SK-N-SH (cell line): ENCODE measurements at places on chromosomes 3 and 15. TPM values are rescaled to one million over a fixed set of nuclear protein-coding genes. Genes with fewer than 3 reads are reported as not detected.
A peak's percentile ranks its signal among the peaks of the same experiment; 100 is the strongest.

Gene TP63
- not detected in 2 replicates for polyA plus RNA-seq

Gene TLR9
- polyA plus RNA-seq, result 0.12 TPM in 1 of 2 replicates, not detected in the other

Gene DAZL
- polyA plus RNA-seq, result not detected in 2 replicates

Gene PATL2
- polyA plus RNA-seq, result 0.13 and 0.31 TPM in 2 replicates

Gene SPATA12
- 0.24 and 0.33 TPM in 2 replicates for polyA plus RNA-seq

Gene ECT2
- polyA plus RNA-seq, result 8.6 and 12.0 TPM in 2 replicates

Gene RPP25
- 1.7 TPM in 2 replicates for polyA plus RNA-seq

Gene C3orf49
- not detected in 2 replicates for polyA plus RNA-seq

Gene SI
- polyA plus RNA-seq, result not detected in 2 replicates

Gene RTF1
- 27.8 and 32.4 TPM in 2 replicates for polyA plus RNA-seq

Gene PIERCE2
- 2.5 and 2.9 TPM in 2 replicates for polyA plus RNA-seq

Gene LRRC31
- polyA plus RNA-seq, result not detected in 2 replicates

Gene SLC9A9
- polyA plus RNA-seq, result 0.05 TPM in 1 of 2 replicates, not detected in the other

Gene STX19
- not detected in 2 replicates for polyA plus RNA-seq

Gene KLF15
- 0.28 and 0.39 TPM in 2 replicates for polyA plus RNA-seq

Gene FANCD2OS
- not detected in 2 replicates for polyA plus RNA-seq

Gene STARD5
- polyA plus RNA-seq, result 1.6 and 3.2 TPM in 2 replicates

Gene GASK1A
- polyA plus RNA-seq, result not detected in 2 replicates

DNA sequence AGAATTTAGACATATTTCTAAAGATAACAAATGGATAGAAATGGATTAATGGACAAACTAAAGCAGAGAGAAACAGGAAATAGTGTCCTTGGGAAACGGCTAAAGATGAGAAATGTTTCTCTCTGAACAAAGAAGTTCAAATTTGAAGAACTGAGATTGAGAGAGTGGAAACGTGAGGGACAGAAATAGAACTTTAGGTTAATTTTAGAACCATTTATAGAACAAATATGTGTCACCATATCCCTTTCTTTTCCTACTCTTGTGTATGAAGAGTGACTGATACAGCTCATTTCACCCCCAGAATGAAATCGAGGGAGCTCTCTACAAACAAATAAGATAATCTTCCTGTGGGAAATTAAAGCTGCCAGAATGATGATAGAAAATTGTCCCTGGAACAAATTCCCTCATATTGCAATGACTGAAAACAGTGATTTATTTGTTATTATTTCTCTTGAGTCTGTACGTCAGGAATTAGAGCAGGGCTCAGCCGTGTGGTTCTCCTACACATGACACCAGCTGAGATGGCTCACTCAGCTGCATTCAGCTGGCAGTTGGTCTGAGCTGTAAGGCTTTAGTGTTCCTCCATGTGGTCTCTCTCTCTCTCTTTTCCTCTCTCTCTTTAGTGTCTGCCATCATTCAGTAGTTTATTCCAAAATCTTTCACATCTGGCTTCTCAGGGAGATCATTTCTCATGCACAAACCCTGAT, 46.6 kb upstream of the ARPP21 start:
- H3K27me3 ChIP-seq, result no peaks in the 10 kb centered on the region
- no peak overlapping the region for H3K27ac ChIP-seq
- no peaks in the 10 kb centered on the region for H3K36me3 ChIP-seq
- no peak for DNase-seq
- H3K4me1 ChIP-seq, result no peaks in the 10 kb centered on the region

DNA sequence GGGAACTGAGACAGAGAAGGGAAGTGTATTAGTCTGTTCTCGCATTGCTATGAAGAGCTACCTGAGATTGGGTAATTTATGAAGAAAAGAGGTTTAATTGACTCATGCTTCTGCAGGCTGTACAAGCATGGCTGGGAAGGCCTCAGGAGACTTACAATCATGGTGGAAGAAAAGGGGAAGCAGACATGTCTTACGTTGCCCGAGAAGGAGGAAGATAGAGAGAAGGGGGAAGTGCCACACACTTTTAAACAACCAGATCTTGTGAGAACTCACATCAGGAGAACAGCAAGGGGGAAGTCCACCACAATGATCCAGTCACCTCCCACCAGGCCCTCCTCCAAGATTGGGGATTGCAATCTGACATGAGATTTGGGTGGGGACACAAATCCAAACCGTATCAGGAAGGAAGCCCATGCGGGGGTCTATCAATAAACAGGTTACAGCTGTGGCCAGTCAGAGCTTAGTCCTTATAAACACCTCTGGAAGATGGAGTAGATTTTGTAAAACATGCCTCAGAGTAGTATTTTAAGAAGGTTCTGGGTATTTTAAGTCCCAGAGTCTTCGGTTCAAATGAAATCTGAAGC, 153.9 kb downstream of the GHSR start:
- H3K36me3 ChIP-seq, result peaks cover 76% of the 10 kb centered on the region
- H3K4me3 ChIP-seq, result no peak overlapping the region
- H3K27ac ChIP-seq, result no peak overlapping the region
- H3K4me1 ChIP-seq, result peaks cover 18% of the 10 kb centered on the region
- DNase-seq, result no peak

GRCh38 chr15:36177590-36178302, 401.7 kb upstream of the CDIN1 start:
- peaks cover 8% of the 10 kb centered on the region; the same call in 1 of the 2 replicates for H3K4me1 ChIP-seq
- H3K27me3 ChIP-seq, result no peaks in the 10 kb centered on the region
- H3K4me3 ChIP-seq, result no peak overlapping the region
- no peak overlapping the region for H3K27ac ChIP-seq
- DNase-seq, result no peak

- H3K4me1 ChIP-seq, result no peaks in the 10 kb centered on the region
- H3K4me3 ChIP-seq, result no peak overlapping the region
- no peak for DNase-seq
- H3K27me3 ChIP-seq, result no peaks in the 10 kb centered on the region
- no peak overlapping the region for H3K27ac ChIP-seq
- no peaks in the 10 kb centered on the region for H3K36me3 ChIP-seq
Observed at GRCh38 chr3:119534296-119534695, 25.1 kb downstream of the CD80 start.

DNA sequence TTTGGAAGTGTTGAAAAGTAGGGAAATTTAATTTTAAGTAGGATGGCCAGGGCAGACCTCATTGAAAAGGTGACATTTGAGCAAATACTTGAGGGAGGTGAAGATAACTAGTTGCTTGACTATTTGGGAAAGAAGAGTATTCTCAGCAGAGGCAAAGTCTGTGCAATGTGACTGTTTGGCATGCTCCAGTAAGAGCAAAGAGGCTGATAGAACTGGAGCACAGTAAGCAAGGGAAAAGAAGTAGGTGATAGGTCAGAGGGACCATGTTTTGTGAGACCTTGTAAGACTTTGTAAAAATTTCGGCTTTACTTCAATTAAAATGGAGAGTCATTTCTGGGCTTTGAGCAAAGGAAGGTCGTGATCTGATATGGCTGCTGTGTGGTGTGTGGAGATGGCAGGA, 335.8 kb downstream of the ZIC1 start:
- no peaks in the 10 kb centered on the region for H3K4me1 ChIP-seq
- H3K36me3 ChIP-seq, result no peaks in the 10 kb centered on the region

DNA sequence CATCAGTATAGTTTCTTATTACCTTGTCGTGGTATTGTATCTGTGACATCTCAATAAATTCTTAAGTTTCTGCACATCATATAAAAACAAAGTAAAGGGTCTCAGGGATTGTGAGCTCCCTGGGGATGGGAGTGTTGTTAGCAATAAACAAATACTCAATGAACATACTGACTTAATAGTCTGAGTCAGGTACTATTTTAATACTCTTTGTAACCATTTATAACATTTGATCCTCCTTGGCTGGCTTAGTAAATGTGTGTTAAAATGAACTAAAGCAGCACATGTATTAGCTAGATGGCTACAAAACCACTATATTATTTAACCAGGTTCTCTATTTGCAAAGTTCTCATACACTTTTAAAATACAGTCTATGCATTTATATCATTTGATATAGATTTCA, 1.8 kb downstream of the ICE2 start:
- H3K27me3 ChIP-seq, result no peaks in the 10 kb centered on the region
- DNase-seq, result no peak
- no peak overlapping the region for H3K4me3 ChIP-seq
- no peak overlapping the region for H3K27ac ChIP-seq

GRCh38 chr3:117611211-117611610, 901.6 kb downstream of the TUSC7 start:
- no peaks in the 10 kb centered on the region for H3K4me1 ChIP-seq
- H3K27ac ChIP-seq, result peak overlapping the region; percentile 94
- no peaks in the 10 kb centered on the region for H3K36me3 ChIP-seq
- peak; percentile 49 for DNase-seq

DNA sequence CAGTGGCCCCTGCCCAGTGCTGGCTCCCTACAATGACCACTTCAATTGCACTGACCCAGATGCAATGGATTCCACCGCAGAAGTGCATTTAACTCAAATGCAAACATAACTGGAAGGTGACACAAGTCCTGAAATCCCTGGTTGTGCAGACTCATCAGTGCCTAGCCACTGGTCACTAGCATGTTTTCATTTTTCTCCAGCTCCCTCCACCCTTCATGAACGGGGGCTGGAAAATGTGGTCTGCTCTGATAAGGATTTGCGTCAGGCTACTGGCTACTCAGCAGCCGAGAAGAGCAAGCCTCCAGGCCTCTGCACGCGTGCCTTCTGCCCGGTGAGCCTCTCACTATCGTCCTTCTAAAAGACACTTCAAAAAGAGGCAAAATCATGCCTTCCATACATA, 27.4 kb upstream of the FURIN start:
- no peak overlapping the region for H3K27ac ChIP-seq
- H3K27me3 ChIP-seq, result no peaks in the 10 kb centered on the region
- H3K4me3 ChIP-seq, result no peak overlapping the region
- peak; percentile 72 for DNase-seq
- no peaks in the 10 kb centered on the region for H3K36me3 ChIP-seq

DNA sequence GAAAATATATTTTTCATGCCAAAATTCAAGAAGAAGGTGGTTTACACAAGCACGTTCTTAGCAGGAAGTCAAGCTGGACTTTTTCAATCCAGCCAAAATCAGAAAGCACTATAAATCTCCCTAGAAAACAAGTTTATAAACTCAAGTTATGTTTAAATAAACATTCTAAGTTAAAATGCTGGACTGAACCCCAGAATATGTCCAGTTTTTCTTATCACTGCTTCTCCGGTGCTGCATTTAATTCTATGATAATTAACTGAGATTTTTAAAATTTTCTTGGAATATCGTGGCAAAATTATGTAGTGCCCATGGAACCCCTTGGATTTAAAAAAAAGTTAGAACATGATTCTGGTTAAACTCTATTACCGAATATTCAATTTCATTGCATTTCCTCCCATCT, 218.2 kb upstream of the MDFIC2 start:
- no peak overlapping the region for H3K4me3 ChIP-seq
- H3K4me1 ChIP-seq, result peaks cover 2% of the 10 kb centered on the region; the same call in 1 of the 2 replicates
- no peak overlapping the region for H3K27ac ChIP-seq
- no peak for DNase-seq
- no peaks in the 10 kb centered on the region for H3K36me3 ChIP-seq

GRCh38 chr15:87211547-87211946, 1045.0 kb downstream of the NTRK3 start:
- H3K4me1 ChIP-seq, result no peaks in the 10 kb centered on the region; the same call in 1 of the 2 replicates
- no peaks in the 10 kb centered on the region for H3K36me3 ChIP-seq
- H3K27me3 ChIP-seq, result no peaks in the 10 kb centered on the region
- H3K27ac ChIP-seq, result no peak overlapping the region

DNA sequence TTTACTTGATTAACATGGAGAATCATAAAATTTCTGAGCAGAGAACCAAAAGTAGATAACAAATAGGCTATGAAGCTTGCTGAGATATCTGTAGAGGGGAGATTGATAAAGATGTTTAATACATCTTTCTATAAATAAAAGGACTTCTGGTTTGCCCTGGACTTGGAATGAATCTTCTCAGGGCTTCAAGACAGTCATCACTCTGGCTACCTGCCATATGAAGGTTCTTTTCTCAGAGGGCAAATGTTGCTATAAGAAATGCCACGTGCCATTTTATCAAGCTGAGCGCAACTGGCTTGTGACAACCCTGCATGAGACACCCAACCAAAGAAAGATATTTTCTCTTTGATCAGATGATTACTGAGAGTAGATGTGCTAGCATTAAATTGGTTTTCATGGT, 192.5 kb downstream of the WNT5A start:
- H3K4me3 ChIP-seq, result no peak overlapping the region
- no peaks in the 10 kb centered on the region for H3K36me3 ChIP-seq
- no peaks in the 10 kb centered on the region for H3K4me1 ChIP-seq
- no peak overlapping the region for H3K27ac ChIP-seq

GRCh38 chr3:16740515-16740914, 135.3 kb upstream of the DAZL start:
- no peaks in the 10 kb centered on the region for H3K36me3 ChIP-seq
- H3K4me3 ChIP-seq, result no peak overlapping the region
- no peaks in the 10 kb centered on the region for H3K27me3 ChIP-seq
- no peak for DNase-seq

DNA sequence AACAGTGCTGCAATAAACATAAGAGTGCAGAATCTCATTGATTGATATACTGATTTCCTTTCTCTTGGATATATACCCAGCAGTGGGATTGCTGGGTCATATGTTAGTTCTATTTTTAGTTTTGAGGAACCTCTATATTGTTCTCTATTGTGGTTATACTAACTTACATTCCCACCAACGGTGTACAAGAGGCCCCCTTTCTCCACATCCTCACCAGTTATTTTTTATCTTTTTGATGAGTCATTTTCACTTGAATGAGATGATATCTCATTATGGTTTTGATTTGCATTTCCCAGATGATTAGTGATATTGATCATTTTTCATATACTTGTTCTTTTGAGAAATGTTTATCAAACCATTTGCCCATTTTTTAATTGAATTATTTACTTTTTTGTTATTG, 12.4 kb upstream of the IREB2 start:
- H3K4me3 ChIP-seq, result no peak overlapping the region
- DNase-seq, result no peak
- H3K27me3 ChIP-seq, result no peaks in the 10 kb centered on the region; the same call in 1 of the 2 replicates
- H3K27ac ChIP-seq, result no peak overlapping the region
- peaks cover 9% of the 10 kb centered on the region; the same call in 1 of the 2 replicates for H3K4me1 ChIP-seq

GRCh38 chr3:49465270-49466034, 4.6 kb upstream of the DAG1 start:
- H3K27me3 ChIP-seq, result no peaks in the 10 kb centered on the region
- H3K36me3 ChIP-seq, result no peaks in the 10 kb centered on the region
- H3K4me3 ChIP-seq, result no peak overlapping the region
- peak; percentile 34 for DNase-seq
- peak overlapping the region; percentile 5; the same call in 1 of the 2 replicates for H3K27ac ChIP-seq
- peaks cover 13% of the 10 kb centered on the region for H3K4me1 ChIP-seq

GRCh38 chr3:190089711-190090110, 31.0 kb downstream of the P3H2 start:
- H3K27ac ChIP-seq, result no peak overlapping the region
- H3K36me3 ChIP-seq, result no peaks in the 10 kb centered on the region
- H3K4me3 ChIP-seq, result no peak overlapping the region

DNA sequence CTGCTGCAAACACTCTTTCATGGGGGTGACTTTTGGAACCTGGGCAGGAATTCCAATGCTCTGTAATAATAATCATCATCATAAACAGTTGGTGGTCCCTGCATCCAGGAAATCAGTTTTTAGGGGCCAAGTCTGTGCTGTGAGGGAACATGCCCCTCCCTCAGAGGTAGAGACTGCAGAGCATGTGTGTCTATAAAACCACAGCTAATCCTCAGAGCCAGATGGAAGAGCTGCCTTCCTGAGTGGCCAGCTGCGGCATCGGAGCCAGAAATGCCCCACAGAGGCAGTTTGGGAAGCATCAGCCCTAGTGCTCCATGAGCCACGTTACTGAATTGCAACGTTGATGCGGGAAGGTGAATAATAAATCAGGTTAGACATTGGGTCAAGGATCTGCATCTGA, 12.9 kb upstream of the TPM1 start:
- no peaks in the 10 kb centered on the region for H3K36me3 ChIP-seq
- no peak overlapping the region for H3K4me3 ChIP-seq
- H3K27ac ChIP-seq, result no peak overlapping the region
- no peaks in the 10 kb centered on the region for H3K27me3 ChIP-seq

GRCh38 chr15:31758126-31758525, 272.2 kb upstream of the CHRNA7 start:
- H3K4me3 ChIP-seq, result no peak overlapping the region
- H3K4me1 ChIP-seq, result no peaks in the 10 kb centered on the region
- DNase-seq, result peak; percentile 35
- no peak overlapping the region for H3K27ac ChIP-seq
- no peaks in the 10 kb centered on the region for H3K27me3 ChIP-seq
